Stromal cell of bone marrow (primary cell): ENCODE measurements at places on chromosomes 7 and 10.

DNA sequence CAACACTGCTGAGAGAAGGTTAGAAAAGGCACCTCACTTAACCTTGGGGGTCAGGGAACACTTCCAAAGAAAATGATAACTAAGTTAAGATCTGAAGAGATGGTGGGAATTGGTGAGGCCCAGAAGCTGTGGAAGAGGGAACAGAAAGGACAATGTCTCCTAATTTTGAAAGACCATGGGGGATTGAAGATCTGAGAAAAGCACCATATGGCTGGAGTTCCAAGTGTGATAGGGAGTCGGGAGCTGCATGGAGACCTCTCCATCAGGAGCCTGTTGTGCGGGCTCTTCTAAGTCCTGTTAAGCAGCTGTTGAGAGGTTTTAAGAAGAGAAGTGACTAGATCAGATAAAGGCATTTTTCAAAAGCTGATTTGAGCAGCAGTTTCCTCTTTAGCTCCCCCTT lies 254.3 kb downstream of the CDK14 start:
- DNase-seq = no peak

GRCh38 chr10:32139223-32140073 lies 83.2 kb upstream of the KIF5B start:
- DNase-seq = peak; percentile 97

GRCh38 chr7:157437519-157438061 lies 100.8 kb downstream of the DNAJB6 start:
- no peak for DNase-seq

DNA sequence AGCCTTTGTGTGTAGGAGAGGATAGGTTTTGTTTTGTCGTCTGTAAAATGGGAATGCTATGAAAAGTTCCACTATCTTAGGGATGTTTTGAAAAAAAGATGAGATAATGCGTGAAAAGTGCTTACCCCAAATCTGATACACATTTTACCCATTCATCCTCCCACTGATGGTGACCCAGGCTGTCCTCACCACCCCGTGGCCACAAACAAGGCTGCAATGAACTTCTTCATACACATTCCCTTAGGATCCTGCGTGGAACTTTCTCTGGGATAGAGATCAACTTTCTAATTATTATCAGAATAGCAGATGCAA lies 399 bp upstream of the OGDHL start:
- no peak for DNase-seq

GRCh38 chr10:126584836-126585235 lies 85.7 kb downstream of the C10orf90 start:
- no peak for DNase-seq

DNA sequence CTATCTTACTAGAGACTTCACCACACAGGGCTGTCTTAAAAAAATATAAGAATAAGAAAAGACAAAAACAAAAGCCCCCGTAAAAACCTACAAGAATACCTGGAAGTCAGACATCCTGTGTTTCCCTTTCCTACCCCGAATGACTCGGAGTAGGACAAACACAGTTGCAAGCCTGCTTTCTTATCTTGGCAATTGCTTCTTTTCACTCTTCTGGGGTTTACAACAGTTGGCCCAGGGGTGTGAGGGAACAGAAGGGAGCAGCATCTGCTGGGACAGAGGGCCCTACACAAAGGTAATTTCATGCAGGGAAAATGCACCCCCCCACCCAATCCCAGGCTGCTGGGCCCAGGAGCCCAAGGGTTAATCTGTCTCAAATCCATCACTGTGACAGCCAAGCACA lies 220.6 kb downstream of the ARHGAP12 start:
- no peak for DNase-seq

DNA sequence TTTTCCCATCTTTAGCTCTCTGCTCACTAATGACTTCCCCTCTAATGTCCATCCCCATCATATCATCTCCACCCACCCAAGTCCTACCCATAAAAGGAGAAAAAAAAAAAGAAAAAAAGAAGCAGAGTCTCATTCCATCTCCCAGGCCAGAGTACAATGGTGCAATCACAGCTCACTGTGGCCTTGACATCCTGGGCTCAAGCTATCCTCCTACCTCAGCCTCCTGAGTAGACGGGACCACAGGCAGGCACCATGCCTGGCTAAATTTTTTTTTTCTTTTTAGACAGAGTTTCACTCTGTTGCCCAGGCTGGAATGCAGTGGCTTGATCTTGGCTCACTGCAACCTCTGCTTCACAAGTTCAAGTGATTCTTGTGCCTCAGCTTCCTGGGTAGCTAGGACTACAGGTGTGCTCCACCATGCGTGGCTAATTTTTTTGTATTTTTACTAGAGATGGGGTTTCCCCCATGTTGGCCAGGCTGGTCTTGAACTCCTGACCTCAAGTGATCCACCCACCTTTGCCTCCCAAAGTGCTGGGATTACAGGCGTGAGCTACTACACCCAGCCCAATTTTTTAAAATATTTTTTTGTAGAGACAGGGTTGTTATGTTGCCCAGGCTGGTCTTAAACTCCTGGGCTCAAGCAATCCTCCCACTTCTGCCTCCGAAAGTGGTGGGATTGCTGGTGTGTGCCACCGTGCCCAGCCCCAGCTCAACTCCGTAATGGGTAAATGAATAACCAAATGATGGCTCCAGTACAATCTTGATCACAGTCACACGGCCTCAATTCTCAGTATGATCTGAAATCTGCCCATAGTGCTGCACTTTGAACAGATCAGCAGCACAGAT lies 24.6 kb upstream of the SGMS1 start:
- no peak for DNase-seq

- no peak for DNase-seq
Measured at GRCh38 chr10:112839928-112840654, 110.0 kb upstream of the TCF7L2 start.

DNA sequence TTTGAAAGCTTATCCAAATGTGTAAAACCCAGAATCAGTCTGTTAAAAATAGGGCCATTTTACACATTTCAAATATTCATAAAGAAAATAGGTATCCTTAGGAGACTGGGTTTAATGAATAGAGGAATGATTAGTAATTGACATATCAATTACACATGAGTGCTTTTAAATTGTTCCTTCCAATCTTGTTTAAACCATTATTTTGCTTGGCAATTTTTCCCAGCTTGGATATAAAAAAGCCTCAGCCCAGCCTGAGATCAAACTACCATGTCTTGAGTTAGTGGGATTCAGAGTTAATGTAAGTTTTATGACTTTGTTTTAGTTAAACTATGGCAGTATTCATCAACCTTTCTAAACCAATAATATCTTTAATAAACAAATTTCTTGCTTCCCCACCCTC lies 28.3 kb downstream of the PARP12 start:
- DNase-seq = no peak

DNA sequence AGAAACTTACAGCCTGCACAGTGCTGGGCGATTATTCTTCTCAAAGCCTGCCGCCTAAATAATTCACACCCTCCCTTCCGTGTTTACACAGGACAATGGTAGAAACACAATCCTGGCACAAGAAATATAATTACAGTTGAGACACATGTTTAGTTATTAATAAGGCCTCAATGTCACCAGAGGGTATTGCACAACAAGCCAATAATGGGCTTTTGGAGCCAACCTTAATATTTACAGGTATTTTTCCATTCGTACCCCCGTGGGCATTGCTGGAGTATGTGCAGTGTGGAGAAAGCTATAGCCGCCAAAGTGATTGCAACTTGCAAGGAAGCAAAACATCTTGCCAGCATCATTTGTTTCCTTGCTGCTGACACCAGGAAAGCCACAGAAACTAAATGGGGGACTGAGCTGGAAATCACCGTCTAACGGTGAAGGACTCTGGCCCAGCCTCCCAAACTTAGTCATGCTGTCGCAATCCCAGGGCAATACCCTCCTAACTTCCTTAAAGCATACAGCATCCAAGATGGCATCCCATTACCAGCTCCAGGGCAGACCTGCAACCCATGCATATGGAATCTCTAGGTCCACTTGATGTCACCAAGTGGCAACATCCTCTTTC lies 8.6 kb downstream of the CALN1 start:
- DNase-seq = no peak
